Caco-2 (cell line): ENCODE measurements at places on chromosomes 5 and 9. TPM values are rescaled to one million over a fixed set of nuclear protein-coding genes. Genes with fewer than 3 reads are reported as not detected.

DNA sequence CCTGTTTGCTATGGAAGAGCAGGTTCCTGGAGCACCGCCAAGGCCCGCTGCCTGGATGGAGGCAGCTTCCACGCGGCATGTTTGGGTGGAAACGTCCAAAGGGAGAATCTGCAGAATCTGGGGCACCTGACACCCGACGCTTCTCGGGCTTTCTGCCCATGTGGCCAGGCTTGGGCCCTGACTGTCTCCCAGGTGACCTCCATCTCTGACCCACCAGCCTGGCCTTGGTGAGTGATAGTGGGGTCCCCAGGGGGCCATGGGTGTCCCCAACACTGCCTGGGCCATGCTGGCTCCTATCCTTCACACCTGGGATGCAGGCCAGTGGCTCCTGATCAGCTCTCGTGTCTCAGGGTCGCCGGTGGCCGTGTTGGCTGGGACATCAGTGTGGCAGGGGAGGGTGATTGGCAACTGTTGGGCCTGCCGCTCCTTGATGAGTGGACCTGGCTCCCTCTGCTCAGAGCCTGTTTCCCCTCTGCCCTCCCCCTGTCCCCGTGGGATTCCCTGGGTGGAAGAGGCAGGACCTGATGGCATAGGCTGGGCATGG lies 34.0 kb downstream of the GLT6D1 start:
- no peaks in the 10 kb centered on the region for H3K4me1 ChIP-seq
- H3K27ac ChIP-seq = no peak overlapping the region
- H3K27me3 ChIP-seq = no peaks in the 10 kb centered on the region
- no peak for DNase-seq

GRCh38 chr5:169389318-169389717 lies 88.4 kb upstream of the SLIT3 start:
- H3K36me3 ChIP-seq = no peaks in the 10 kb centered on the region
- no peak overlapping the region for H3K27ac ChIP-seq
- H3K4me3 ChIP-seq = no peak overlapping the region

- H3K27me3 ChIP-seq = no peaks in the 10 kb centered on the region
- peaks cover 1% of the 10 kb centered on the region; the same call in 1 of the 2 replicates for H3K36me3 ChIP-seq
- H3K4me3 ChIP-seq = no peak overlapping the region
Observed at GRCh38 chr5:180832638-180833068, 28.4 kb downstream of the ZFP62 start.

DNA sequence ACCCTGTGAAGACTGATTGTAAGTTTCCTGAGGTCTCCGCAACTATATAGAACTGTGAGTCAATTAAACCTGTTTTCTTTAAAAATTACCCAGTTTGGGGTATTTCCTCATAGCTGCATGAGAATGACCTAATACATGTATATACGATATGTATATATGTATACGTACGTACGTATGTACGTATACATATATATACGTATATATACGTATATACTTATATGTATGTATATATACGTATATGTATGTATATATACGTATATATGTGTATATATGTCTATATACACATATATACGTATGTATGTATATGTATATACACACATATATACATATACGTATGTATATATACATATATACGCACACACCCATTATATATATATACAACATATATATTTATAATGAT lies 1153.0 kb upstream of the CDH18 start:
- no peak for DNase-seq
- no peaks in the 10 kb centered on the region for H3K36me3 ChIP-seq
- no peaks in the 10 kb centered on the region for H3K4me1 ChIP-seq
- no peaks in the 10 kb centered on the region for H3K27me3 ChIP-seq

Gene ZNF346
- 24.2 and 29.3 TPM in 2 replicates for total RNA-seq

Gene PCDHB2
- 0.20 and 0.21 TPM in 2 replicates for total RNA-seq

Gene CXCL14
- total RNA-seq = not detected in 2 replicates

GRCh38 chr5:131550606-131551005 lies 84.4 kb downstream of the RAPGEF6 start:
- H3K27ac ChIP-seq = no peak overlapping the region
- H3K27me3 ChIP-seq = no peaks in the 10 kb centered on the region
- no peaks in the 10 kb centered on the region for H3K4me1 ChIP-seq
- H3K36me3 ChIP-seq = no peaks in the 10 kb centered on the region

Gene IRX2
- 43.6 and 44.1 TPM in 2 replicates for total RNA-seq

DNA sequence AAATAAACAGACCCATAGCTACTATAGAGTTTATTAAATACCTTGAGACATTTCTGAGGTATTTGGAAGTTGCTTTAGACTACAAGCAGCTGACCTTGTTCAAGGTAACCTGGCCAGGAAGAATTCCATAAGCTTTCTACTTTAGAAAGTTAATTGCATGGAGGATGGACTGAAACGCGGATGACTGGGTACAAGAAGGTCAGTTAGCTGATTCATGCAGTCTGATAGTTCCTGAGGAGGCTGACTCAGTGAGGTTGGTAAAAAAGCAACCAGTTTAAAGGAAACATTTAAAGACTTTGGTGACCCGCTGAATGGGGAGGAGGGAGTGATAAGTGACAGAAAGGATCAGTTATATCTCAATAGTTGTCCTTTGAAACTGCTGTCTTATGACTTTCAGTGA lies 670.1 kb upstream of the CDH9 start:
- H3K36me3 ChIP-seq = no peaks in the 10 kb centered on the region
- H3K4me3 ChIP-seq = no peak overlapping the region
- H3K27ac ChIP-seq = no peak overlapping the region
- H3K4me1 ChIP-seq = no peaks in the 10 kb centered on the region
- DNase-seq = no peak
- no peaks in the 10 kb centered on the region for H3K27me3 ChIP-seq
